A673 (cell line): ENCODE measurements at places on chromosomes 6 and 20. TPM values are rescaled to one million over a fixed set of nuclear protein-coding genes. Genes with fewer than 3 reads are reported as not detected.

- DNase-seq = no peak
These were observed 47.2 kb upstream of the FAM8A1 start for GRCh38 chr6:17552861-17553260.

- peak; percentile 46 for DNase-seq
These were observed 26.7 kb upstream of the TTPAL start for GRCh38 chr20:44448753-44449546.

DNA sequence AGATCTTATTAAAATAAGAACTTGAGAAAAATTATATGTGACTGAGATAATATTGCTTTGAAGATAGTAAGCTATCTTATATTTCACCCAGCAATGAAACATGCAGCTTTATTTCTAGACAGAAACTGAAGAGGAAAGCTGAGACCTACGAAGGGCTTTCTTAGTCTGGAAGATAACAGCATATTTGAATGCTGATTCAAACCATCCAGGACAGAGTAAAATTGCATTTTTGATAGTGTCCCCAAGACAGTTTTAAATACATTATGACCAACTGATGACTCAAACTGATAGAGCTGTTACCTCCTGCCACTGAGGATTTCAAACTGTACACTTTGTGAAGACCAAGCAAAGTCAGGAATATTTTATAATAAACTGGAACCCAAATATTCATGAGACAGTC, 409.6 kb downstream of the GRIK2 start:
- DNase-seq = no peak

Gene POPDC3
- total RNA-seq = 0.62 and 1.4 TPM in 2 replicates

- no peak for DNase-seq
These were observed 12.7 kb upstream of the ZBTB46 start for GRCh38 chr20:63843778-63844177.

Gene POM121L2
- total RNA-seq = not detected in 2 replicates

- DNase-seq = no peak
These were observed 22.2 kb upstream of the NOL4L start for GRCh38 chr20:32607324-32607723.
